ENCODE measurements at places on chromosomes 7 and 10.
A peak's percentile ranks its signal among the peaks of the same experiment; 100 is the strongest.

DNA sequence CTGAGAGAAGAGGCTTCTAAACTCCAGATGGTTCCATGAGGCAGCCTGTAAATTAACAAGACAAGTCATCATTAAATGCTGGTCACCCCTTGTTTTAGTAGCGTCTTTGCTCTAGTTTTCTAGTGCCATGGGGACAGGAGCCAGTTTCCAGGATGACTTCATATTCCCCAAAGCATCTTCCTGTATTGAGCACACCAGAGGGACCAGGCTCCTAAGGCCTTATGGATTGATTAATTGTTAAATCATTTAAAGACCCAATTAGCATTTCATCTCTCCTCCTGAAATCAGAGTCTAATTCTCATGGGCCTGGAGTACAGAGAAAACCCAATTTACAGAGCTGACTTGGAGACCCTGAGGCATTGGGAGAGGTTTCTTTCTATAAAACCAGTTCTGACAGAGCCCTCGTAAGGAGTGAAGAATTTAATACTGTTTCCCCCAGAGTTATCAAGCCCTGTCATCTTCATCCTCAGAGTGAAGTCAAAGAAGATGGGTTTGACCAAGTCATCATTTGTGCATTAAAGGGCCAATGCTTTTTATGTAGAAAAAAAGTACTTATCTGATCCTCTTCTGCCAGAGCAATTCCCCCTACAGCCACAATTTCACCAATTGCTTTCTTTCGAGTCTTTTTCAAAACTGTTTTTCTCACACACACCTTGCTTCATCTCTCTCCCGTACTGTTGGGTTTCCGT lies 678.7 kb downstream of the SDK1 start:
- DNase-seq, result no peak

DNA sequence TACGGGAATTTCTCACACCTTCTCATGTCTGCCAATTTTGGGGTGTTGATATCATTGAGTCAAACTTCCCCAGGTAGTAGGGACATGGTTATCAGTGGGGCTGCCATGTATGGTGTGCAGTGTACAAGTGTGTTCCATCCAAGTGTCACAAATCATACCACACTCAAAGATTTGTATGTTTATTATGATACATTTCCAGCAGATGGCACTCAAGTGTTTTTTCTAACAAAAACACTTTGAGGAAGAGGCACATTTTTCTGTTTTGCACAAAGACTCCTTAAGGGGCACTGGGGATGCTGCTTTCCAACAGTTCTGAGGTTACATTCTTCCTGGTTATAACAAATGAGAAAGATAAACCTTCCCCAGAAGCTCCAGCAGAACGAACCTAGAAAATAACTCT lies 414.5 kb downstream of the REEP3 start:
- DNase-seq, result no peak

DNA sequence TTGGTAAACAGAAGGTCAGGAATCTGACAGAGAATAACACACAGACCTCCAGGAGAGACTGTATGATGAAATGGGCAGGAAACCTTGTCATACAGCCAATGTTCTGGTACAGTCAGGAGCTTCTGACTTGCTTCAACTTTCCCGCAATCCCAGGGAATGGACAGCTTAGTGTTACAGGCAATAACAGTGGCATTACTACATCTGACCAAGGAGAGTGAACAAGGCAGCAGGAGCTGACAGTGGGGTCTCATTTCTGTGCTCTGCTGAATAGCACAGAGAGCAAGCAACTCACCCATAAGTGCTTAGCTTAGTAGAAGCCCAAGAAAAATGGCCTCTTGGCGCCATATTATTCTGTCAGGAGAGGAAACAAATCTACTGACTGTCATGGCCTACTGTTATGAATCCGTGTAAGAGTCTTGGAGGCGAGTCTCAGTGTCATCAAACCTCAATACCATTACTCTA lies 186.2 kb upstream of the MTPN start:
- no peak for DNase-seq

- no peak for DNase-seq
Observed at GRCh38 chr7:41711283-41712064, 8.6 kb upstream of the INHBA start.

- DNase-seq, result peak; percentile 68
Observed at GRCh38 chr7:116929914-116930913, 23.1 kb upstream of the ST7 start.

All from anterior cingulate cortex (tissue), 58 donors.